ENCODE measurements at places on chromosomes 1 and 21.

- no peak for DNase-seq
Measured at GRCh38 chr1:47164552-47164951, 25.3 kb downstream of the PDZK1IP1 start.

- no peak for DNase-seq
Measured at GRCh38 chr1:159868766-159869165, 6.3 kb upstream of the VSIG8 start.

DNA sequence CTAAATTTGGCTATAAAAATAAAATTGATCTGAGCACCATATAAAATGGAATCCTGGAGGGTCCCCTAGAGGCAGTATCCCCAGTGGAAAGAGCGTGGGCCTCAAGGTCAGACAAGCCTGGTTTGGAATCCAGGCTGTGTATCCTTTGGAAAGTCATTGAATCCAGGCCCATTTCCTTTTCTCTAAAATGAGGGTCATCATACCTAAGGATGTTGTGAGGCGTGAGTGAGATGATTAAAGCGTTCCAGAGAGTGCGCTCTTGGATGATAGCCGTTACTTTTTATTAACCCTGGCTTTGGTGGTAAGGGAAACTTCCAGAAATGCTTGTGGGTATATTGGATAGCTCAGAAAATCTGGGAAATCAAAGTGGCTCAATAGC, 683 bp upstream of the ZNF436 start:
- no peak for DNase-seq

DNA sequence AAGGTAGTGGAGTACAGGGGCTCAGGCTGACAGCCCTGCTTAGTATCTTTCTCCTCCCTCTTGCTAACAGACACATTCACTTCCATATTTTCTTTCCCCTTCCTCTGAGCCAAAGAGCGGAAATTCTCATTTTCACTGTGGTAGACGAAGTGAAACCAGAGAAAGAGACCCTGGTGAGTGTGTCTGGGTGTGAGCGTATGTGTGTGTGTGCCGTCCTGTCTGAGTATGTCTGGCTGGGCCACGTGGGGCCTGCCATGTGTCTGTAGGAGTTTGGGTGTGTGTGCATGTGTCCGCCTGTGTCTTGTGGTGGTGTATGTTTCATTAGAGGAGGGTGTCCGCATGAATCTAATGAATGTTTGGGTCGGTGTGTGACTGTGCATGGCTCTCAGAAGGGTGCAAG, 1.7 kb downstream of the COL8A2 start:
- DNase-seq = no peak

DNA sequence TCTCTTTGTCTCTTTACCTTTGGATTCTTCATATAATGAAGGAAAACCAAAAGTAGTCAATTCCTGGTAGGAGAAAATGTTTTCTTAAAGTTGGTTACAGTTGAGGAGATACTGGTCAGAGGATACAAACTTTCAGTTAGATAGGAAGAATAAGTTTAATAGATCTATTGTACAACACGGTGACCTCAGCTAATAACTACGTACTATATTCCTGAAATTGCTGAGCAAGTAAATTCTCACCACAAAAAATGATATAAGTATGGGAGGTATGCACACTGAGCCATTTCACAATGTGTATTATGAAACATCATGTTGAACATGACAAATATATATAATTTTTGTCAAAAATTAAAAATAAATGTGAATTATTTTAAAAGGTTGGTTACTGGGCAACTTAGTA, 20.4 kb downstream of the SSX2IP start:
- no peak for DNase-seq

DNA sequence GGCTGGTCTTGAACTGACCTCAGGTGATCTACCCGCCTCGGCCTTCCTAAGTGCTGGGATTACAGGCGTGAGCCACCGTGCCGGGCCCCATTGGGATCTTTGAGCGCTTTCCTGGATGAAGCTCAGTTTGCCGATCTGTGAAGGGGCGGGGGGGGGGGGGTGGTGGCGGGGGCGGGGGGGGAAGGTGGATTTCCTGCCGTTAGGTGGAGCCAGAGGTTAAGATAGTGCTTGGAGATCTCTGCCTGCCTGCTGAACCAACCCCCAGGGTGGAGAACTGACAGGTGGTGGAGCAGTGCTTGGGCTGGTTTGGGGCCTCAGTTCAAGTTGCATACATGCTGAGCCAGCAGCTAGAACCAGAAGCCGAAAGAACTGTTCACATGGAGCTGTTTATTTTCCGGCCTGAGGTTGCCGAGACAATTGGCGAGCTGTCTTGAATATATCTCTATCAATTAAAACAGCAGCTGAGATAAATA, 1.7 kb downstream of the TMCC2 start:
- peak; percentile 27 for DNase-seq

DNA sequence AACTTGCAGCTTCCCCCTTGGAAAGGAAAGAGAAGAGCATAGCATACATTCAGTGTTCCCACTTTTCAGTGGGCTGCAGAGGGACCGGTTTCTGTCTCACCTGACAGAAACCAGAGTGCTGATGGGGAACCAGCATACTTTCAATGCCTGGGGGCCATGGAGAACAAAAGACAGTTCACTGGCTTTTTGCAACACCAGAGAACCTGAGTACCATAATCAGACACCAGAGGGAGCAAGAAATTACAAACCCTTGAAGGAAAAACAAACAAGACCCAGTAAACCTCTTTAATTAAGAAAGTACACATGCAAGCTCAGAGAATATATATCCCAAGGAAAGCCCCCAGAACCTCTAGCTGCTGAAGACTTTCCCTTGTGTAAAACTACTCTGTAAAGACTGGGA, 51.1 kb downstream of the CSMD2 start:
- no peak for DNase-seq

DNA sequence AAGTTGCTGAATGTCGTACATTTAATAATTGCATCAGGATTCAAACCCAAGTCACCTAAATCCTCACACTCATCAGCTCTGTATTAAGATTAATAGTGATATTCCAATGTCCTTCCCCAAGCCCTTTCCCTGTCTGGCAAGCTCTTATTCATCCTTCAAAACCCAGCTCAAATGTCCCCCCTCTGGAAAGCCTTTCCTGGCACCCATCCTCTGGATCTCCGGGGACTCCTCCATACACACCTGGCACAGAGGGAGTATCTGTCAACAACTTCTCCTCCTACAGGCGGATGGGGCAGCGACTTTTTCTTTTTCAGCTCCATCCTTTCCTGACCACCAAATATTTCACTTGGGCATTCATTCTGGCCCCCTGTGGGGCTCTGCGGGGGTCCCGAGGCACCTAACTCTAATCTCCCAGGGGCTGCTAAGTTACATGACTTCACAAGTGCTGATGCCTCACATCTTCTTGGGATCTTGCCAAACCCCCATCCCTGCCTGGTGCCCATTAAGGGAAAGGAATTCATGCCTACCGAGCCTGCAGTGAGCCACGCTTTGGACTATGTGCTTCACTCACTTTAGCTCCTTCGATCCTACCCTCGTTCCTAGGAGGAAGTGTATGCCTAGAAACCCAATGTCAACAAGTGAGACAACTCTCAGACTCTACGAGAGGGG, 15.2 kb downstream of the TINAGL1 start:
- no peak for DNase-seq

GRCh38 chr21:44051462-44051941, 39.4 kb downstream of the TRAPPC10 start:
- no peak for DNase-seq

DNA sequence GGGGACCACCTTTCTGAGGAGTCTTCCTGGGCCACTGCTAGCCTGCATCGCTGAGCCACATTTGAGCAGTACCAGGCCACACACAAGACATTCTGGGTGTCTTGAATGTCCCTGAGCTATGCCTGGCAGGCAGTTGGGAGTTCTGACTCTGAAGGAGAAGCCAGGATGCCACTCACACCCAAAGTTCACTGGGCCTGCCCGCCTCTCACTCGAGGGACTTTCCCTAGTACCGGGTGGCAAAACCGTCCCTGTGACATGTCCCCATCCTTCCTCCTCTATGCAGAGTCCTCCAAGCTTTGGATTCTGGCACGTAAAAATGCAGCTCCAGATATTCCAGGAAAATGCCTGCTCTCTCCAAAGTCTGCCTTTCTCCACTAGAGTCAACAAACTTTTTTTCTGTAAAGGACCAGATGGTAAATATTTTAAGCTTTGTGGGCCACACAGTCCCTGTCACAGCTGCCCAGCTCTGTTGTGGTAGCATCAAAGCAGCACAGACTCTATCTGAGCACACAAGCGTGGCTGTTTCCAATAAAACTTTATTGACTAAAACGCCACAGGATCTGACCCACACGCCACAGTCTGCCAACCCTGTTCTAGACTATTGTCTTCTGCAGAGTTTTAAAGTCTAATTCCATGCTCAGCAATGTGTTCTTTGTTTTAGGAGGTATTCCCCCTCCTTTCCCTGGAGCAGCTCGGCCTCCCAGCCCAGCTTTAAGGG, 19.2 kb upstream of the GUCA2B start:
- no peak for DNase-seq

DNA sequence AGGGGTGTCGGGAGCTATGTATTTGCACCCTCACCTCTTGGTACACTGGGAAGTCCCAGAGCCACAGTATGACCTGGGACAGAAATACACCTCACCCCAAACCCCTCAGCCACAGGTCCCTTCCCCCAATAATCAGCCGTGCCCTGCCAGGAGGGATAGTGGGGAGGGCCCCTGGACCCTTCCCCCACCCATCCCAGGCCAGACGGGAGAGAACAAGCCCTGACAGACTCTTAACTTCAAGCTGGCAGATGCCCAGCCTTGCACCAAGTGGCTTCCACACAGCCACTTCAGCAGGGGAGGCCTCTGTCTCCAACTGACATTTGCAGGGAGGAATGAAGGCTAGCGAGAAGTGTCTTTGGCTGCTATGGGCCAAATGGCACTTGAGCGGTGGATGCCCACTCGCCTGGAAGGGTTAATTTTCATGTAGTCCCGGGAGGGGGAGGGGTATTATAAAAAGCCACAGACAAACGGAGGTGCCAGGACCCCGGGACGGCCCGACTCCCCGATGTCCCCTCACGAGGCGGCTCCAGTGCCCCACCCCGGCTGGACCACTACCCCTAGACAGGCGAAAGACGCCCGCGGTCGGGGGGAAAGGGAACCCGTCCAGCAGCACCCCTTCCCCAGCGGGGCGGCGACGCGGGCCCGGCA, 495 bp downstream of the SYNC start:
- no peak for DNase-seq

DNA sequence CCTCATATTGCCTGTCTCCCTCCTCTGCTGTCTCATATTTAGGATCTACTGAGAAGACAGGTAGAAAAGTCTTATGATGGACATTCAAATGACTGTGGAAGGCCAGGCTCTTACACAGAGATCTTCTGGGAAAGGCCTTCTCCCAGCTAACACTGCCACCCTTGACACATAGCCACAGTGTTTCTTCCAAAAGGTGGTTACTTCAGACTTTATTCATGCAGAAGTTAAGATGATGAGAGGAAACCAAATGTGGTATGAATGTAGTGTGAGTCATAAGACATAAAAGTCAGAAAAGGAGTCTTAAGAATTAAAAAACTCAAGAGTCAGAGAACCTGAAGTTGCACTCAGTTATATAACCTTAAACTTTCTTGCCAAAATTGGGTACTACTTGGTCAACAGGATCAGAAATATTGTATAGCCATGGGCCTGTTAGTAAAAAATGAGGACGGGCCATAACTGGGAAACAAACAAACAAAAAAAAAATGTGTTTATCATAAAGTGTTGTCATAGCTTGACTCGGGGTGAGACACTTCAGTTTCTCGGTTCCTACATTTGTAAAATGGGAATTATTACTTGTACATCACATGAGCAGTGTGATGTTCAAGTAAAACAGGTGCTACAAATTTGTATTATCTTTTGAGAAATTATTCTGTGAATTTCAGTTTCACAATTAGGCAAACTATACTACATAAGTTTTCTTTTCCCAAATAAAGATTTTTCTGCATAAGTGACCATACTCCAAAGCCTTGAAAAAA, 1.2 kb upstream of the DENND1B start:
- no peak for DNase-seq

DNA sequence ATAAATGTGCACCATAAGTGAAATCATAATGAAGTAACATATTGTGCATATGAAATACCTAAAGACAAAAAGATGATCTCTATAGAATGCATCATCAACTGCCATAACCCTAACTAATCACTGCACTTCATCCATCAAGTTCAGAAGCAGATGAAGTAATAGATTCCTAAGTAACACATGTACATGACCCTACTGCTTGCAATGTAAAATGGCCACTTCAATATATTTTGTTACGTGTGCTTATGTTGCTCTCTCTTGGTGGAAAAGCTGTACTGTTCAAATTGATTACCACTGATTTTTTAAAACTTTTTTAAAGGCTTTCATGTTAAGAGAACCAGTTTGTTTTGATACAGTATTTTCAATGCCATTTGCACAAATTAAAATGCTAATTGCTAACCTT, 141.8 kb downstream of the TTLL7 start:
- DNase-seq = no peak

GRCh38 chr1:14682941-14683621, 84.6 kb downstream of the KAZN start:
- no peak for DNase-seq

GRCh38 chr1:12712929-12713328, 3.0 kb upstream of the AADACL3 start:
- DNase-seq = no peak

DNA sequence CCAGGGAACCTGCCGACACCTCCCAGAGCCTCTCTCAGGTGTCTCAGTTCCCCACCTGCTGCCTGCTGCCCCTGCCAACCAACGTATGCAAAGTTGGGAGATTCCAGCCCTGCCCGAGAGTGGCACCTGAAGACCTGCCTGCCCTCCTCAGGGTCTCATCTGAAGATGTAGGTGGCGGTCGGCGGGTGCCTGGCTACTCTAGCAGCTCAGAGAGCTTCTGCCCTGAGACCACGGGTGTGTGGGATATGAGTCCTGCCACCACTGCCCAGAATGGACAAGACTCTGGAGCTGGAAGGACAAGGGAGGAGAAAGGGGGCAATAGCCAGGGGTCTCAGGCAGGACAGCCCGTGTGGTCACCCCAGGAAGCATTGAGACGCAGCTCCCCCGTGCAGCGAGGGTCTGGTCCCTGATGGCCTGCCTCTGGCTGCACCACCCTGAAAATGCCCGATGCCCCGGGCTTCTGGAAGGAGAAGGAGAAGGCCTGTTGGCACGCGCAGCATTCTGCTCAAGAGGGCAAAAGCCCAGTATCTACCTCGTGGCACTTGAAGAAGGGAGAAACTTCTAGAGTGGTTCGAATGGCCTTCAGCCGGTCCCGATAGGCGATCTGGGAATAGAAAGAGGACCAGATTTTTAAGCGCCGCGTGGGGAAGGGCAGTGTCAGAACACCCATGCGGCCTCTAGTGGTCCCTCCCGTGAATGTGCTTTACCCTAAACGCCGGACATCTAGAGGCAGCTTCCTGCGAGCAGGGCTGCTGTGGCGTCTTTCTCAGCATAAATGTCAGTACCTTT, 88.8 kb downstream of the STUM start:
- no peak for DNase-seq

- no peak for DNase-seq
Measured at GRCh38 chr1:164703463-164703862, 144.5 kb downstream of the PBX1 start.
